ENCODE measurements at places on chromosomes 6 and 20.
A peak's percentile ranks its signal among the peaks of the same experiment; 100 is the strongest.

GRCh38 chr20:23510000-23510590 is 19.2 kb downstream of the CST8 start:
- DNase-seq, result no peak

DNA sequence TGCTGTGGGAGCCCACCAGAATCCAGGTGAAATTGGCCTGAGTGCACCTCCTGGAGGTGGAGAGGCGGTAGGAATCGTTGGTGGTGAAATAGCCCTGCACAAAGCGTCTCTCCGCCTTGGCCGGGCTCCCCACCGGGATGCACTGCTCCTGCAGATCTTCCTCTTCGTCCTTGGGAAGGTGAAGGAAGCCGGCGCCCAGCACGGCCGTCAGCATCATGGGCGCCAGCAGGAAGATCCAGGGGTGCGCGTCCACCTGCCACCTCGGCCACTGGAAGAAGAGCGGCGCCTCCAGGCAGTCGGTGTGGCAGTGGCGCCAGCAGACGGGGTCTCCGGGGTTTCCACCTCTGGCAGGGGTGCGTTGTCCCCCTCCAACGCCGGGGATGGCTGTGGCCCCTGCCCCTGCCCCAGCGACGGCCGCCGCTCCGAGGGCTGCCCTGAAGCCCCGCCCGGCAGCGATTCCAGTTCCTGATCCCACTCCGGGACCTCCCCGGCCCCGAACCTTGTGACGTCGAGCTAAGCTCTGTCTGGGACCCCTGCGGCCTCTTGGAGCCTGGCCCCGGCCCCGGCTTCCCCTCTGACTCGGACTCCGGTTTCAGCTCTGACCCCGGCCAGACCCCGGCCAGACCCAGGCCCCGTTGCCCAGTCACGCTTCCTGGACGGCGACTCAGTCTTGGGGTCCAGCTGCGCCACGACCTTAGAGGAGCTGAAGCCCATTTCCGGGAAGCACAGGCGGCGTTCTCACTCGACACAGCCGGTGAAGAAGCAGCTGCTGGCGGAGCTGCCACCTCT is 91.9 kb downstream of the CD164 start:
- DNase-seq, result no peak

GRCh38 chr6:159890792-159891191 is at the start of gene MAS1:
Gene MAS1, plus strand, starts transcription at chr6:159890988. Its CDS starts 15,968 bp downstream, at chr6:159906956.
- no peak for DNase-seq

- no peak for DNase-seq
Observed at GRCh38 chr6:170006900-170007467, 255.6 kb downstream of the ERMARD start.

DNA sequence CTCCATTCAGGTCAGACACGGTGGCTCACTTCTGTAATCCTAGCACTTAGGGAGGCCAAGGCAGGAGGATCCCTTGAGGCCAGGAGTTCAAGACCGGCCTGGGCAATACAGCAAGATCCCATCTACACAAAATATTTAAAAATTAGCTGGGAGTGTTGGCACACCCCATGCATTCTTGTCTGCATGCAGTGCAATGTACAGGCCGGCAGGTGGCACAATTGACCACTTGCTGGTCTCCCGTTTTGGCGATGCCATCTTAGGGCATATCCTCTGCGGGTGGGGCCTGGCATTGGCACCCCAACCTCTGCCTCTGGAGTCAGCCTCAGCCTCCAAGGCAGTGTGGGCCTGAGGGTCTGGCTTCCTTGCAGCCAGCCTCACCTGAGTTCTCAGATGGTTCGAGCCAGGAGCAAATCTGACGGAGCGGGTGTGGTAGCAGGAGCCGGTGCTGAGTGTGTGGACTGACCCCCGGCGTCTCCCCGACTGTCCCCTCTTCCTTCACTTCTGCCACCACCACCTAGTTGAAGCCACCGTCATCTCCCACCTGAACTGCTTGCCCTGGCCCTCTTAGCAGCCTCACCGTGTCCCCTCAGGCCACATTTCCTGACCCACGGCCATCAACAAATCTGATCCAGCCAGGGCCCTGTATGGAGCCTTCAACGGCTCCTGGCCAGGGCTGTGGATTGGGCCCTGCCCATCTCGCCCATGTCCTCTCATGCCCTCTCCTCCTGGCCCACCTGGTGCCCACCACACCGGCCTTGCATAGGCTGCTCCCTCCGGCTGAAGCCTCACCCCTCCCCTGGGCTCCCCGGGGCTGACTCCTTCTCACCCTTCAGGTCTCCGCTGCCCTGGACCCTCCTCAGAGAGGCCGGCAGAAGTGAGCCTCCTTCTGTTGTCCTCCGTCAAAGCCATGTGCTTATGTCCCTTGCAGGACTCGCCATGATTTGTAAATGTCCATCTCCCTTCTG is 44.0 kb downstream of the EFCAB8 start:
- DNase-seq, result peak; percentile 67

- no peak for DNase-seq
Observed at GRCh38 chr20:55478724-55479450, 526.4 kb downstream of the CBLN4 start.

Measured in stimulated activated CD4-positive, alpha-beta T cell treated with anti-CD3 and anti-CD28 coated beads, Interleukin-4, amount 100 ng/mL, for 48 hours (primary cell).